Activated CD8-positive, alpha-beta memory T cell treated with anti-CD3 and anti-CD28 coated beads for 24 hours (primary cell): ENCODE measurements at places on chromosomes 5 and 9.

DNA sequence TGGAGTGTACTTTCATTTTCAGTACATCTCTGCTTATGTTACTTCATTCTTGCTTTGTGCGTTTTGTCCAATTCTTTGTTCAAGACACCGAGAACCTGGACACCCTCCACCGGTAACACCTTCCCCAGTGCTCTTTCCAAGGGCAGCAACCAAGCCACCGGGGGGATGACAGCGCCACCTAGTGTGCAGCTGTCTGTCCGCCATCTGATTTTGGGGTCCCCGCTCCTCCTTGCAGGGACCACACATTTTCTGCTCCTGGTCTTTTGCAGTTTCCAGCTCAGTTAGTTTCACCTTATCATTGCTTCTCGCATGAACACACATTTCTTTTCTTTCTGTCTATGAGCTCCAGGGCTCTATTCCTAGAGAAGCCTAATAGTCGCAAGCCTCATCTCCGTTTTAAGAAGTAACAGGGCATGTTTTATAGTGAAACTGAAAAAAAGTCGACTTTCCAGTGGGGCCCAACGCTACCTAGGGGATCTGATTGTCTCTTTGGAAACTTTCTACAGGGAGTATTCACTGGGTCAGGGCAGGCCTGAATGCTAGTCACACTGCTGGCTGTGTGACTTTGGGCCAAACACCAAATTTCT, 152.1 kb downstream of the FSTL4 start:
- DNase-seq: no peak

GRCh38 chr5:6603643-6604042, 29.2 kb downstream of the NSUN2 start:
- no peak for DNase-seq

- no peak for DNase-seq
These were observed 161.8 kb downstream of the PJA2 start for GRCh38 chr5:109247986-109248385.

DNA sequence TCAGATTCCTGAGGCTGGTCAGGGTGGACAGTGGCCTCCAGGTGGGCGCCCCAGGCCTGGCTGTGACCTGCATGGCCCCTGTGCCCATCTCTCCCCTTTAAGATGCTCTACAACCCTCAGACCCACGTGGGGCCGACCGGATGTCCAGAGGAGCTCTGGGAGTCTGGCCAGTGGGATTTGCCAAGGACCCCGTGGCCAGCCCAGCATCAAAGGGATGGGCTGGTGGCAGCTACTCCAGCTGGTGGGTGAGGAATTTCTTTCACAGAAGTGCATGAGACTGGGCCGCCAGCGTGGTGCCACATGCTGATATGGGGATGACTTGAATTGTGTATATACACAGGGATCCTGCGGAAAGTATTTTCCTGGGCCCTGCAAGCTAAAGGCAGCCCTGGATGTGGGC, 94.7 kb upstream of the SARDH start:
- DNase-seq: no peak

- DNase-seq: no peak
These were observed 249.0 kb downstream of the NFIB start for GRCh38 chr9:14064940-14065339.

DNA sequence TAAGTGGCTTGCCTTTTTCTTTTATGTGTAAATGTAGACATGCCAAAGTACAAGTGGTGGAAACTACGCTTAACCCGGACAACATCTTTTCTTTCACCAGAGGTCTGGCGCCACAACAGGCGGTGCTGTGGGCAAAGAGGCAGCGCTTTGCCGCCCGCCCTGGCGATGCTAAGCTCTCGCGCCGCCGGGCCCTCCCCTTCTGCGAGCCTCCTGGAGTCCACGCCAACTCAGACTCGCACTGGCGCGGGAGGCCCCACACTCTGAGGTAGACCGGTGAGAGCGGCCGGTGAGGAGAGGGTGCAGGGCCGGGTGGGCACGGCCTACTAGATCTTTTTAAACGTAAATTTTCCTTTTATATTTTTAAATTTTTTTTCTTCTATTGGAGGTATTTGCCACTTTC, 2253.1 kb upstream of the C9orf72 start:
- no peak for DNase-seq

GRCh38 chr9:90114641-90115425, 510.0 kb downstream of the GADD45G start:
- no peak for DNase-seq

DNA sequence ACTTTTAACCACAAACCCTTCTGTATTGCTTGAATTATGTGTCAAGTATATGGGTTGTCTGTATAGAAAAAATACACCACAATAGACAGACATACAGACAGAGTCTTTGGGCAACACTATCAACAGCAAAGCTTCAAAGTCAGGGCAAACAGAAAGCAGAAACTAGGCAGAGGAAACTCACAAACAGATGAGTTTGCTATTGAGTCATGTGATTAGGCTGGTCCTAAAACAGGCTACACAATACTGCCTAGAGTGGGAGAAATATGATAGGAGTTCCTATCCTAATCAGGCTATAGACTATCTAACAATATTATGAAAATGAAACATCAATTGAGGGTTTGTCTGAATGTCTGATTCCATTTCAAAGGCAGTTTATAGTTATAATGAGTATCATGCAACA, 156.4 kb downstream of the EDIL3 start:
- no peak for DNase-seq
